Body of pancreas (tissue), 4 donors: ENCODE measurements at places on chromosomes 6 and 20. TPM values are rescaled to one million over a fixed set of nuclear protein-coding genes. Genes with fewer than 3 reads are reported as not detected.

GRCh38 chr6:142279350-142280180, 22.2 kb upstream of the ADGRG6 start:
- no peak overlapping the region for H3K4me3 ChIP-seq
- no peak overlapping the region for H3K27ac ChIP-seq
- no peaks in the 10 kb centered on the region for H3K36me3 ChIP-seq
- H3K27me3 ChIP-seq: no peaks in the 10 kb centered on the region
- DNase-seq: no peak
- peaks cover 5% of the 10 kb centered on the region for H3K4me1 ChIP-seq

DNA sequence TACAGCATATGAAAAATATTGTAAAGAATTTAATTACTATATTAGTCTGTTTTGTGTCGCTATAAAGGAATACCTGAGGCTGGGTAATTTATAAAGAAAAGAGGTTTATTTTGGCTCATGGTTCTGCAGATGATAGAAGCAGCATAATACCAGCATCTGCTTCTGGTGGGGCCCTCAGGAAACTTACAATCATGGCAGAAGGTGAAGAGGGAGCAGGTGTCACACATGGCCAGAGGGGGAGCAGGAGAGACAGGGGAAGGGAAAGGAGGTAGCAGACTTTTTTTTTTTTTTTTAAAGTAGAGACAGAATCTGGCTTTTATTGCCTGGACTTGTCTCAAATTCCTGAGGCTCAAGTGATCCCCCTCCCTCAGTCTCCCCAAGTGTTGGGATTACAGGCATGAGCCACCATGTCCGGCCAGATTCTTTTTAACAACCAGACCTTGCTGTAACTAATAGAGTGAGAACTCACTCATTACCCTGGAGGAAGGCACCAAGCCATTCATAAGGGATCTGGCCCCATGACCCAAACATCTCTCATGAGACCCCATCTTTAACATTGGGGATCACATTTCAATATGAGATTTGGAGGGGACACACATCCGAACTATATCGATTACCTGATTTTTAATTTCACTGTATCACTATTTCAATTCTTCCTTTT, 64.6 kb downstream of the MAN1A1 start:
- DNase-seq: no peak
- H3K27me3 ChIP-seq: no peaks in the 10 kb centered on the region

DNA sequence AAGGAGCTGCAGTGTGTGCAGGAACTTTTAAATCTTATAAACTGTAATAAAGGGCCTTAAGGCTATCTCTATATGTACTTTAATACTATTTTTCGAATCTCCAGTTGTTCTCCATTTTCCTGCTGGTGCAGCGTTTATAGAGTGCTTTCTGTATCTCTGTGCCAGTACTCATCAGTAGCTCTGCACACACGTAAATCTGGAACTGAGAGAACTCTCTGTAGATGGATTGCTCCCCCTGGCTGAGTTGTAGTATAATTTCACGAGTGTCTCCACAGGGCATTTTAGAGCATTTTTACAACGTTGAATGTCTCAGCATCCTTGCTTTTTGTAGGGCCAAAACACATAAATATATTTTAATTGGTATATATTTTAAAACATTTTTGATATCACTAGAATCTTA, 256.5 kb downstream of the TRDN start:
- H3K4me3 ChIP-seq: no peak overlapping the region
- H3K27ac ChIP-seq: no peak overlapping the region
- no peaks in the 10 kb centered on the region for H3K36me3 ChIP-seq

DNA sequence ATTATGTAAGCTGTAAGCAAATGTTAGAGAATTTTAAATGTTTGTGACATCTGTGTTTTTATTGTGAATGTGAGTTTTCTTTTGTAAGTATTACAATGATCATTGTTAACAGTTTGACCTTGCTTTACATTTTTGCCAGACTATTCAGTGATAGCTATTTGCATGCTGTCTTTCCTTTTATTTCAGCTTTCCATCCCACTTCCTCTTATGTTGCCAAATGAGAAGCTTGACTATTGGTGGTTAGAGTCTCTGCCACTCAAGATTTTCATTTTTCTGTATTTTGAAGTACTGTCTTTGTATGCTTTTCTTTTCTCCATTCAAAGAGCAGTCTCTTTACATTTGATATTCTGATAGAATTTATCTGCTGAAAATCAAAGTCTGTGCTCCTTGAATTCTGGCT, 104.1 kb downstream of the PRIM2 start:
- H3K4me3 ChIP-seq: no peak overlapping the region
- no peak overlapping the region for H3K27ac ChIP-seq
- DNase-seq: no peak
- no peaks in the 10 kb centered on the region for H3K36me3 ChIP-seq
- H3K27me3 ChIP-seq: no peaks in the 10 kb centered on the region

GRCh38 chr20:37230200-37230599, 31.4 kb downstream of the GHRH start:
- H3K27ac ChIP-seq: no peak overlapping the region
- H3K4me3 ChIP-seq: no peak overlapping the region
- peaks cover 76% of the 10 kb centered on the region for H3K36me3 ChIP-seq
- H3K4me1 ChIP-seq: no peaks in the 10 kb centered on the region

- peaks cover 27% of the 10 kb centered on the region for H3K4me1 ChIP-seq
- peak overlapping the region; percentile 99 for H3K27ac ChIP-seq
- DNase-seq: peak; percentile 37
- H3K4me3 ChIP-seq: peak overlapping the region; percentile 0
These were observed 2.4 kb downstream of the MARCKS start for GRCh38 chr6:113859349-113860180.

The DAAM2 gene
- total RNA-seq: 12.2 TPM

The KCNQ5 gene
- 1.6 TPM for total RNA-seq

The PLAGL1 gene
- 22.1 TPM for total RNA-seq

The SLC2A10 gene
- total RNA-seq: 12.2 TPM
